ENCODE measurements at places on chromosomes 1 and 21.
A peak's percentile ranks its signal among the peaks of the same experiment; 100 is the strongest.

GRCh38 chr1:35808450-35809113 is 766 bp downstream of the AGO4 start:
- no peak for DNase-seq
- peaks cover 16% of the 10 kb centered on the region for H3K4me1 ChIP-seq
- no peaks in the 10 kb centered on the region for H3K27me3 ChIP-seq
- H3K36me3 ChIP-seq, result no peaks in the 10 kb centered on the region

GRCh38 chr1:53079251-53079650 is 17.2 kb downstream of the PODN start:
- H3K27ac ChIP-seq, result no peak overlapping the region
- no peaks in the 10 kb centered on the region for H3K36me3 ChIP-seq
- no peaks in the 10 kb centered on the region for H3K4me1 ChIP-seq
- no peak overlapping the region for H3K4me3 ChIP-seq
- no peaks in the 10 kb centered on the region for H3K27me3 ChIP-seq
- peak; percentile 26 for DNase-seq

DNA sequence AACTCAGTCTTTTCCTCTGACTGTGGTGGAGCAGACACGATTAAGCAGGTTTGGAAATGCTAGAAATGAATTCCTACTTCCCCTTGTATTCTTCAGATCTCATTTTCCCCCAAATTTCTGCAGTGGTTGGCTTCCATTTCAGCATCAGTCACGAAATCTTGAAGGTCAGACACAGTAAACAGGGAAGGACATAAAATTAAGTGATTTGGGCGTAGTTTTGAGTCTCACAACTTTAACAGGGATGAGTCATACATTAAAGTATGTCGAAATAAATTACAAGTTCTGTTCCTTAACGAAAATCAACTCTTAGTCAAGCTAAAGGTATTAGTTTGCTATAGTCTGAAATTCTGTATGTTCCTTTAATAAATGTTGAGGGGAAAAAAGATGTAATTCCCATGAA is 61.1 kb downstream of the HNRNPR start:
- no peak overlapping the region for H3K4me3 ChIP-seq
- DNase-seq, result no peak
- H3K27ac ChIP-seq, result peak overlapping the region; percentile 79
- H3K36me3 ChIP-seq, result peaks cover 82% of the 10 kb centered on the region
- peaks cover 32% of the 10 kb centered on the region for H3K4me1 ChIP-seq
- H3K27me3 ChIP-seq, result no peaks in the 10 kb centered on the region

GRCh38 chr1:174225499-174226204 is 66.3 kb downstream of the RABGAP1L start:
- H3K36me3 ChIP-seq, result 0 out of 2 replicates have a peak, but pooled peaks cover 5% of the 10 kb centered on the region
- DNase-seq, result no peak
- peaks cover 9% of the 10 kb centered on the region for H3K4me1 ChIP-seq
- no peak overlapping the region for H3K4me3 ChIP-seq

DNA sequence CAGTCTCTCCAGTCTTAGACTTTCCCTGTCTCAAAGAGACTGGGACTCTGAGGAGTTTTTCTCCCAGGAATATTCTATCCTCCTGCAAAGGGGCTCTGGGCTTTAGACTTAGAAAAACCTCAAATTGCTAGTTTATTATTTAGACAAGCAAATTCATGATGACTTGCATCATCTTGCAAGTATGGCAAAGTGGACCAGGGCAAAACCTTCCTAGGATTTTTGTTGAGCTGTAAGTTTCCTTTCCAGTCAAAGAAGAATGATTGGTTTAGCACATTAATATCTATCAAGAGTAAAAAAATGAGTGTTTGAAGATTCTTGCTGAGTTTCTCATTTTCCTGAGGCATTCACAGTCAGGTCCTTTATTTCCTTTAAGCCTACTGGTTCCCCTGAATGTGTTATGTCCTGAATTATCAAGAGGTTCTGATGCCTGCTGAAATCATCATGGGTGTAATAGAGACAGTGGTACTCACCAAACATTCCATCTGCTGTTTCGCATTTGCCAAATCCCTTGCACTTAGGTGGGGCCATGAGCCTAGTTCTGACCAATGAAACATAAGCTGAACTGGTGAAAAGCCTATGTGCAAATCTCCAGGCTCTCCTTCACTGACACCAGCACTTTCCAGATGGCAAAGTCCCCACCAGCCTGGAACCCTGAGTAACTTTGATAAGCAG is 25.2 kb upstream of the SPAG17 start:
- H3K27me3 ChIP-seq, result no peaks in the 10 kb centered on the region
- H3K4me3 ChIP-seq, result no peak overlapping the region
- H3K4me1 ChIP-seq, result peaks cover 13% of the 10 kb centered on the region

DNA sequence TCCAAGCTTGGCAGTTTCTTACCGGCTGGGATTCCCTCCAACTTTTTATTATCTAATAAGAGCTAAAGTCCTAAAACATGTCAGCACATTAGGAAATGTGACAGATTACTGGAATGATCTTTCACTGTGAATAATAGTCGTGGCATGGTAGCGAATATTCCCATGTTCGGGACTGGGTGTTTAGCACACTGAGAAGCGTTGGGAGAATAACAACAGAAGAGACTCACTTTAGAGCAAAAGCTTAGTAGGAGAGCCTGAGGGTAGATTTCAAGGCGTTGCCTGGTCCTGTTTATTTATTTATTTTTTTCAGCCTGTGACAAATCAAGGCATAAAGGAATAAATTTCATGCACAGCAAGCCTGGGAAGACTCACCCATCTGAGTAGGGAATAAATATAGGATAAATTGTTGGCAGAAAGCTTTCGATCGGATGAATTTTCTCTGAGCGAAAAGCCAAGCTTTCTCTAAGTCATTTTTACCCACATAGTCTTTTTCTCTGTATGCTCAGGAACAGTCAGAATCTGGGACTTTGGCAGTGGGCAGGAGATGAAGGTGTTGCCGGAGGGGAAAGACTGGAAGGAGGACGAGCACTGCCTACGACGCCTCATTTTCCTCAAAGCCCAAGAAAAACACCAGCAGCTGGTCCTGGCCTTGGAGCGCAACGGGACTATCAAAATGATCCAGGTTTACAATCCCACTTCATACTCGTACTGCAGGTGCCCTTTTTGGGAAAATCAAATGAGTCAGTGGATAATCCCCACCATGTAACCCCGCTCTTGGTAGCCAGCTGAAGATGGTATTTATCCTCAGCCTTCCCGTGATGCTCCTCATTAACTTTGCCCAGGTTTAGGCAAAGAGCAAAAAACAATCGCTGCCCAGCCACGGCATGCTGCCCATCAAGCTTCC is 97.2 kb downstream of the WDR64 start:
- DNase-seq, result no peak
- H3K27me3 ChIP-seq, result no peaks in the 10 kb centered on the region
- no peaks in the 10 kb centered on the region for H3K36me3 ChIP-seq

DNA sequence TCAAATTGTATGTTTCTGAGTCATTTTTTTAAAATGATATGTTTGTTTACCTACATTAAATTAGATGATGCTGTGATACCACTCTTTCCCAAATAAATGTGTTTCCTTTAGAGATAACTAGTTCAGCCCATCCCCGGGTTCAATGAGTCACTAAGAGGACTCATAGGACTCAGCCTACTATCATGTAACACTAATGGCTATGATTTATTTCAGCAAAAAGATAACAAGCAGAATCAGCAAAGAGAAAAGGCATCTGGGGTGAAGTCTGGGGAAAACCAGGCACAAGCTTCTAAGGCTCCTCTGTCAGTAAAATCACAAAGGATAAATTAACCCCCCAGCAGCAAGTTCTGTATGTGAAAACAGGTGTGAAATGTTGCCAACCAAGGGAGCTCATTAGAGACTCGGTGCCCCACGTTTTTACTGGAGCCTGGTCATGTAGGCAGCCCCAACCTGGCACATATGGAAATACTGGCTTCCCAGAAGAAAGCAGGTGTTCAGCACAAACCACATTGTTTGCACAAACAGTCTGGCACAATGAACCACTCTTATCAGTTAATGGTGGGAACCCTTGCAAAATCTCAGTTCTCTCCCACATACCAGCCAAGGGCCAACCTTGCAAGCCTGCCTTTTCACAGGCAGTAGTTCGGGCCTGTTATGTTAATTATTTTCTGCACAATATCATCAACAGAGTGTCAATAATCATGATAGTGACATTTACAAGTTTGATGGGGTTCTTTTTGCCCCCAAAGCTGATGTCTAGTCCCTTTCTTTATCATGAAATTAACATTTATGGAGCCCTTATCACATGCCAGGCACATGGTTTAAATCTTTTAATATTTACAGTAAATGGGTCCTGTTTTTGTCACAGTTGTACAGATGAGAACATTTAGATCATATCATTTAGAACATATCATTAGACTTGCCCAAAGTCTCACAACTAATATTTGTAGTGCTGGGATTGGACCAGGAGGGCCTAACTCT is 23.1 kb upstream of the CNN3 start:
- no peaks in the 10 kb centered on the region for H3K36me3 ChIP-seq
- no peaks in the 10 kb centered on the region for H3K27me3 ChIP-seq
- H3K4me1 ChIP-seq, result peaks cover 12% of the 10 kb centered on the region
- no peak for DNase-seq
- H3K27ac ChIP-seq, result no peak overlapping the region
- H3K4me3 ChIP-seq, result no peak overlapping the region

- peaks cover 21% of the 10 kb centered on the region for H3K4me1 ChIP-seq
- H3K27me3 ChIP-seq, result no peaks in the 10 kb centered on the region
- H3K27ac ChIP-seq, result peak overlapping the region; percentile 95
- H3K4me3 ChIP-seq, result no peak overlapping the region
- H3K36me3 ChIP-seq, result no peaks in the 10 kb centered on the region
Observed at GRCh38 chr1:215476541-215476940, 90.6 kb upstream of the KCTD3 start.

- no peak overlapping the region for H3K4me3 ChIP-seq
- H3K36me3 ChIP-seq, result no peaks in the 10 kb centered on the region
- no peak overlapping the region for H3K27ac ChIP-seq
- H3K27me3 ChIP-seq, result no peaks in the 10 kb centered on the region
- no peak for DNase-seq
- H3K4me1 ChIP-seq, result peaks cover 6% of the 10 kb centered on the region
Observed at GRCh38 chr1:24276791-24277190, 42.4 kb upstream of the GRHL3 start.

GRCh38 chr1:2840036-2840809 is 38.7 kb upstream of the TTC34 start:
- H3K4me1 ChIP-seq, result no peaks in the 10 kb centered on the region
- H3K4me3 ChIP-seq, result no peak overlapping the region
- H3K36me3 ChIP-seq, result no peaks in the 10 kb centered on the region
- DNase-seq, result no peak
- no peak overlapping the region for H3K27ac ChIP-seq

Measured in RWPE2 (cell line).